ENCODE measurements at places on chromosomes 2 and 18.

DNA sequence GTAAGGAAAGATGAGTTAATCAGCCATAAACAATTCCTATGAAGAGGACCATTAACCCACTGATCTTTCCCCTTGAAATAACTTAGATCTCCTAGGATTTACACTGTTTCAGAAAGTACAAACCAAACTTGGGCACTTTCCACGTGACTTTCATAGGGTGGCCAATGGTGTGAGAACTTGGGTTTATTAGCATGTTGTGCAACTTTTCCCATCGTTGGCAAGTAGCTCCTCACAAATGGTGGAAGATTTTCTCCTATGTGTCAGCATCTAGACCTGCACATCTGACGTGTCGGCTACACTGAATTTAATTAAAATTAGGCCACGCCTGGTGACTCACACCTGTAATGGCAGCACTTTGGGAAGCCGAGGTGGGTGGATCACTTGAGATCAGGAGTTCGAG lies 116.3 kb downstream of the GALNT1 start:
- no peak overlapping the region for H3K4me3 ChIP-seq
- no peak overlapping the region for H3K27ac ChIP-seq
- H3K27me3 ChIP-seq, result no peaks in the 10 kb centered on the region

GRCh38 chr2:32863803-32864202 lies 83.0 kb upstream of the LTBP1 start:
- no peaks in the 10 kb centered on the region for H3K4me1 ChIP-seq
- no peaks in the 10 kb centered on the region for H3K27me3 ChIP-seq
- no peaks in the 10 kb centered on the region for H3K36me3 ChIP-seq

GRCh38 chr2:86158286-86158685 lies 37.0 kb downstream of the IMMT start:
- H3K27ac ChIP-seq, result no peak overlapping the region
- DNase-seq, result no peak
- peaks cover 3% of the 10 kb centered on the region for H3K36me3 ChIP-seq

GRCh38 chr18:34821669-34822210 lies 111.6 kb downstream of the DTNA start:
- H3K27ac ChIP-seq, result no peak overlapping the region
- no peaks in the 10 kb centered on the region for H3K36me3 ChIP-seq
- no peak for DNase-seq
- H3K4me1 ChIP-seq, result no peaks in the 10 kb centered on the region
- H3K4me3 ChIP-seq, result no peak overlapping the region
- H3K27me3 ChIP-seq, result no peaks in the 10 kb centered on the region

Measured in Caco-2 (cell line).